Stomach (tissue), 19 donors: ENCODE measurements at places on chromosomes 3 and 15. TPM values are rescaled to one million over a fixed set of nuclear protein-coding genes. Genes with fewer than 3 reads are reported as not detected.

Gene GPR27
- 0.45 TPM for total RNA-seq

Gene CAMK2N2
- total RNA-seq: not detected

Gene OXTR
- total RNA-seq: not detected

Gene AGBL1
- not detected for total RNA-seq

Gene IGSF10
- 11.9 TPM for total RNA-seq

Gene UNC13C
- total RNA-seq: 3.9 TPM

Gene RBSN
- total RNA-seq: 23.0 TPM

Gene LMAN1L
- not detected for total RNA-seq

Gene TMEM207
- total RNA-seq: not detected

Gene CLDN11
- total RNA-seq: not detected

Gene LRRC49
- 0.87 TPM for total RNA-seq

DNA sequence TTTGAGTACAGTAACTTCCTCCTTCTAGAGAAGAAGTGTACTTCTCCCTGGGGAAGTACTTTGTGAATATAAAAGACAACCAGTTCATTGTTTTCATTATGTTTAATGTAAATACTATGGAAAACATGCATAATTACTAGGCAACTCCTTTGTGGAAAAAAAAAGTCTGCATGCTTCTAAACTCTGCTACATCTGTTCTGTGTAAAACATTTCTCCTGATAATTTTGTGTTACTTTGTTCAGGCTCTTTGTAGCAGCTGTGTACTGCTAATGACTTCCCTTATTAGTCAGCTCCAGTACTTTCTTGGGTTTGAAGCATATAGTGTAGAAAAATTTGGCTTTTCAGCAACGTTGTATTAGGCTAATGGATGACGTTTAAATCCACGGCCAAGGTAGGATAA, 111.6 kb downstream of the FEZF2 start:
- no peaks in the 10 kb centered on the region for H3K27me3 ChIP-seq
- no peak overlapping the region for H3K4me3 ChIP-seq
- H3K27ac ChIP-seq: no peak overlapping the region

DNA sequence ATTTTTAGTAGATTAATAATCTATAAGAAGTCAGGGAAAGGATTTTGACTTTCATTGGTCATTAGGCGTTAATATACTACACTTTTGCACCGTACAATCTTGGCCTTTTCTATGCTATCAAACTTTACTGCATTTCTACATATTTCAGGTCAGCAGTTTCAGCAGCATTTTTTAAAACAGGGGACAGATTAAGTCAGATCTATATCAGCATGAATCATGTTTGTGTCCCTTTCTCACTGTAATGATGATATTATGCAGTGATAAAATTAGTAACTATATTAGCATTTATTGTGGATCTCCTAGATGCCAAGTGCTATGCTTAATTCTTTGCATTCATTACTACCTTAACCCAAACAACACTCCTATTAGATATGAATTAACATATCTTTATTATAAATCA, 20.3 kb upstream of the AADAC start:
- no peaks in the 10 kb centered on the region for H3K27me3 ChIP-seq
- H3K4me1 ChIP-seq: peaks cover 18% of the 10 kb centered on the region
- H3K27ac ChIP-seq: peak overlapping the region; percentile 13

- no peak overlapping the region for H3K4me3 ChIP-seq
- no peak overlapping the region for H3K27ac ChIP-seq
- no peaks in the 10 kb centered on the region for H3K4me1 ChIP-seq
- no peaks in the 10 kb centered on the region for H3K36me3 ChIP-seq
Measured at GRCh38 chr3:77902675-77903074, 862.8 kb downstream of the ROBO2 start.

GRCh38 chr3:187927565-187927964, 182.3 kb upstream of the BCL6 start:
- no peak overlapping the region for H3K4me3 ChIP-seq
- no peaks in the 10 kb centered on the region for H3K27me3 ChIP-seq
- no peak overlapping the region for H3K27ac ChIP-seq
- DNase-seq: no peak
- H3K4me1 ChIP-seq: no peaks in the 10 kb centered on the region

GRCh38 chr3:169619793-169620192, 43.7 kb downstream of the MECOM start:
- H3K27ac ChIP-seq: peak overlapping the region; percentile 57

GRCh38 chr3:184583578-184584451, 22.2 kb downstream of the EPHB3 start:
- H3K4me1 ChIP-seq: peaks cover 37% of the 10 kb centered on the region
- H3K4me3 ChIP-seq: peak overlapping the region; percentile 55
- peaks cover 15% of the 10 kb centered on the region for H3K27me3 ChIP-seq
- peak; percentile 84 for DNase-seq
- H3K27ac ChIP-seq: peak overlapping the region; percentile 50

GRCh38 chr3:152199102-152199840, 69.5 kb upstream of the MBNL1 start:
- H3K36me3 ChIP-seq: no peaks in the 10 kb centered on the region
- H3K4me3 ChIP-seq: no peak overlapping the region
- no peaks in the 10 kb centered on the region for H3K27me3 ChIP-seq

- H3K4me3 ChIP-seq: no peak overlapping the region
- no peaks in the 10 kb centered on the region for H3K36me3 ChIP-seq
- no peaks in the 10 kb centered on the region for H3K27me3 ChIP-seq
- peak overlapping the region; percentile 31 for H3K27ac ChIP-seq
- peaks cover 16% of the 10 kb centered on the region for H3K4me1 ChIP-seq
Measured at GRCh38 chr15:49809894-49810609, 189.2 kb downstream of the DTWD1 start.

- peak; percentile 70 for DNase-seq
- H3K27me3 ChIP-seq: no peaks in the 10 kb centered on the region
- no peaks in the 10 kb centered on the region for H3K4me1 ChIP-seq
- H3K27ac ChIP-seq: no peak overlapping the region
- H3K4me3 ChIP-seq: no peak overlapping the region
Measured at GRCh38 chr15:86229936-86230335, 150.3 kb downstream of the AGBL1 start.

DNA sequence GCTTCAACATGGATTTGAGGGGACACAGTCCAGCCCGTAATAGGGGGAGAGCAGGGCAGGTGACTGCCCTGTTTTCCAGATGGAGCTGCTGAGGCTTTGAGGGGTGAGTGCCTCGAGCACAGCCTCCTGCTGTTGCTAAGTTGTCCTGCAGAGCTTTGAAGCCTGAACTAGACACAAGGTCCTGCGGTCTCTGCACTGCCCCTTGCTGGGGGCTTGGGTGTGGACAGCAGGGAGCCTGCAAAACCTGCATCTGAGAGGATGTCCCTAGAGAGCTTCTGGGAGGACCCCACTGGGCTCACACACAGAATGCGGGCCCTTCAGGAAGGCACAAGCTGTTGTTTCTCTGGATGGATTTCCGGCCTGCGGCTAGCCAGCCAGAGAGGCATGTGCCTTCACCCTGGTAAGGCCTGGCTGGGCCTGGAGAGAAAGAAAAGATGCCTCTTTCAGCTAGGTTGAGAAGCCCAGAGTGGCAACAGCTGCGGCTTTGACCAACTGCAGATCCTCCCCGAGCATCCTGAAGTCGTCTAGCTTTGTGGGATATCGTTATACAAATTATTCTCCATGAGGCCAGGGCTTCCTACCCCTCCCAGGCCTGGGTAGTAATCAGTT, 226.2 kb downstream of the SLCO3A1 start:
- H3K4me3 ChIP-seq: no peak overlapping the region
- no peaks in the 10 kb centered on the region for H3K27me3 ChIP-seq
- peaks cover 1% of the 10 kb centered on the region for H3K4me1 ChIP-seq
- no peak for DNase-seq

GRCh38 chr3:9727041-9727595, 4.4 kb upstream of the BRPF1 start:
- H3K27ac ChIP-seq: no peak overlapping the region
- DNase-seq: no peak
- H3K36me3 ChIP-seq: no peaks in the 10 kb centered on the region

GRCh38 chr3:166785876-166786275, 594.2 kb downstream of the ZBBX start:
- no peaks in the 10 kb centered on the region for H3K27me3 ChIP-seq
- H3K4me1 ChIP-seq: no peaks in the 10 kb centered on the region
- H3K4me3 ChIP-seq: no peak overlapping the region
- DNase-seq: peak; percentile 16

GRCh38 chr3:132730891-132731580, 8.8 kb upstream of the NPHP3 start:
- H3K4me1 ChIP-seq: no peaks in the 10 kb centered on the region
- H3K27me3 ChIP-seq: no peaks in the 10 kb centered on the region
- H3K36me3 ChIP-seq: no peaks in the 10 kb centered on the region
- peak; percentile 81 for DNase-seq

GRCh38 chr15:57597431-57597830, 5.7 kb downstream of the MYZAP start:
- peaks cover 94% of the 10 kb centered on the region for H3K4me1 ChIP-seq
- H3K27me3 ChIP-seq: no peaks in the 10 kb centered on the region
- H3K36me3 ChIP-seq: no peaks in the 10 kb centered on the region
- H3K4me3 ChIP-seq: no peak overlapping the region
- no peak for DNase-seq
- peak overlapping the region; percentile 81 for H3K27ac ChIP-seq

GRCh38 chr15:64279131-64279530, 76.8 kb downstream of the CSNK1G1 start:
- no peak overlapping the region for H3K4me3 ChIP-seq
- H3K27me3 ChIP-seq: no peaks in the 10 kb centered on the region
- H3K36me3 ChIP-seq: no peaks in the 10 kb centered on the region
- H3K27ac ChIP-seq: no peak overlapping the region
- peaks cover 6% of the 10 kb centered on the region for H3K4me1 ChIP-seq

GRCh38 chr3:36405190-36405589, 24.9 kb downstream of the STAC start:
- no peaks in the 10 kb centered on the region for H3K36me3 ChIP-seq
- no peak overlapping the region for H3K27ac ChIP-seq
- H3K27me3 ChIP-seq: no peaks in the 10 kb centered on the region
- H3K4me1 ChIP-seq: no peaks in the 10 kb centered on the region
- DNase-seq: no peak

DNA sequence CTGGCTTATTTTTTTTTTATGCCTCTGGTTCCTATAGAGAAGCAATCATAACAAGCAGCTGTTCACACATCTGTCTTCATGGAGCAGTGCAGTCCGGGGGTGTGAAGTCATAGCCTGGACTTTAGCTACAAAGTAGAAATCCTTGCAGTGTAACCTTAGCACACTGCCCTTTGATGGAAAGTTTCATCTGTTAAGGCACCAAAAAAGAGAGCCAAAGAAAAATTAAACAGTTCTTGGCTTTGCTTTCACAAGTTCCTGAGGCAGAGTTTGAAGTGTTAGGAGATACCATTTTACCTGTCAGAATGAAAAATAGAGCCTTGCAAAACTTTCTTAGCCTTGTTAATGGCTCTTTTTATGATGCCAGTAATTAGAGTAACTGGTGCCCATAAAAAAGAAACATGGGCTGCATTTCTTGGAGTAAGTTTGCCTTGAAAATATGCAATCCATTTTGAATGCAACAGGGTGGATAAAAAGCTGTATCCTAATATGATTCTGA, 84.1 kb downstream of the PIK3R4 start:
- no peak overlapping the region for H3K27ac ChIP-seq
- H3K36me3 ChIP-seq: peaks cover 11% of the 10 kb centered on the region
- DNase-seq: no peak
- no peaks in the 10 kb centered on the region for H3K27me3 ChIP-seq
- H3K4me1 ChIP-seq: no peaks in the 10 kb centered on the region

DNA sequence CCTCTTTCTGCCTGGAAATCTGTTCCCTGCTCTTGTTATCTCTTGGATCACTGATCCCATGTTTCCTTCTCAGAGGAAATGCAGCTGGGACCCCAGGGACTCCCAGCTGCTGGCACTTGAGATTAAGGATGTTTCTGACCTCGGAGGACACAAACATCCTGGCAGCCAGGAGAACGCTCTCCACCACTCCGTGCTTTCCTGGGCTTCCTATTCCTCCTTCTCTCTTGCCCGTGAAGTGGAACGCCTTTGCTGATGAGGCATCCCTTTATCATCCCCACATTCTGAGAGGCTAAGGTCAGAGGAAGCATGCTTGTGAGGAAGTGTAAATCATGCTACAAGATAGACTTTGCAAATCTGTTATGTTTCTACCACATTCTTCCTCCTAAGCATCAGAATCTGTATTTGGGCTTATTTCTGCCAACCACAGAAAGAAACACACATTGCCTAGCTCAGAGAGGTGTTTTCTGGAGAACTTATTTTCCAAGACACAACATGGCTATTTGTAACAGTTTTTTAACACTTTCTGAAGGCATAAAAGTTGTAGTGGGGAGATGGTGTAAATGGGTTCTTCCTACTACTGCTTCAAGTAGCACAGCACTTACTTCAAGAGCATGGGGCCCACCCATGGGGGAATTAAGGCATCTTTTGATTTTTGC, 25.6 kb upstream of the LDHAL6B start:
- no peaks in the 10 kb centered on the region for H3K27me3 ChIP-seq
- H3K4me3 ChIP-seq: no peak overlapping the region
- no peaks in the 10 kb centered on the region for H3K4me1 ChIP-seq
- DNase-seq: no peak
- no peak overlapping the region for H3K27ac ChIP-seq

- no peaks in the 10 kb centered on the region for H3K27me3 ChIP-seq
- H3K27ac ChIP-seq: no peak overlapping the region
Measured at GRCh38 chr15:82184776-82185175, 77.8 kb downstream of the EFL1 start.

- DNase-seq: no peak
- H3K27me3 ChIP-seq: peaks cover 14% of the 10 kb centered on the region
- H3K36me3 ChIP-seq: no peaks in the 10 kb centered on the region
- no peaks in the 10 kb centered on the region for H3K4me1 ChIP-seq
- H3K4me3 ChIP-seq: no peak overlapping the region
- no peak overlapping the region for H3K27ac ChIP-seq
Measured at GRCh38 chr3:127101411-127102187, 91.3 kb upstream of the PRR23E start.

DNA sequence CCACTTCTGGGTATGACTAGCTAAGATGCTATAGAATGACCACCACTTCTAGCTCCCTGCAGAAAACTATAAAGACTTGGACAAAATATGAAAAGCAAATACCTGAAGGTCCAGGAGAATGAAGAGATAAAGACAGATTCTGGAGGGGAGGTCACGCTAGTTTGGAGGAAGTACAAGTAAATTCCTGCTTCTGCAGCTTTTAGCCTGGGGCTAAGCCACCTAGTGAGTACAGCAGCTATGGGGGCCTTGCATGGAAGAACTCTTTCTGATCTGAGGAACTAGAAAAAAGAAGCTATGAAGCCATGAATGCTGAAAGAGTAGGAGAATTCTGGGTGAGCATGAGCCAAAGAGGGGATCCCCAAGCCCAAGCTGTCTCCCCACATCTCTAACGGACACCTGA, 29.8 kb downstream of the NRG4 start:
- no peaks in the 10 kb centered on the region for H3K27me3 ChIP-seq
- no peak overlapping the region for H3K4me3 ChIP-seq
- no peak for DNase-seq
- no peaks in the 10 kb centered on the region for H3K4me1 ChIP-seq
- no peak overlapping the region for H3K27ac ChIP-seq
- H3K36me3 ChIP-seq: no peaks in the 10 kb centered on the region
